Stimulated activated naive CD8-positive, alpha-beta T cell treated with anti-CD3 and anti-CD28 coated beads, Interleukin-15, Interleukin-2, amounts not matched to agents 100 U/mL and 50 U/mL, for 24 hours (primary cell): ENCODE measurements at places on chromosomes 2 and 18.

DNA sequence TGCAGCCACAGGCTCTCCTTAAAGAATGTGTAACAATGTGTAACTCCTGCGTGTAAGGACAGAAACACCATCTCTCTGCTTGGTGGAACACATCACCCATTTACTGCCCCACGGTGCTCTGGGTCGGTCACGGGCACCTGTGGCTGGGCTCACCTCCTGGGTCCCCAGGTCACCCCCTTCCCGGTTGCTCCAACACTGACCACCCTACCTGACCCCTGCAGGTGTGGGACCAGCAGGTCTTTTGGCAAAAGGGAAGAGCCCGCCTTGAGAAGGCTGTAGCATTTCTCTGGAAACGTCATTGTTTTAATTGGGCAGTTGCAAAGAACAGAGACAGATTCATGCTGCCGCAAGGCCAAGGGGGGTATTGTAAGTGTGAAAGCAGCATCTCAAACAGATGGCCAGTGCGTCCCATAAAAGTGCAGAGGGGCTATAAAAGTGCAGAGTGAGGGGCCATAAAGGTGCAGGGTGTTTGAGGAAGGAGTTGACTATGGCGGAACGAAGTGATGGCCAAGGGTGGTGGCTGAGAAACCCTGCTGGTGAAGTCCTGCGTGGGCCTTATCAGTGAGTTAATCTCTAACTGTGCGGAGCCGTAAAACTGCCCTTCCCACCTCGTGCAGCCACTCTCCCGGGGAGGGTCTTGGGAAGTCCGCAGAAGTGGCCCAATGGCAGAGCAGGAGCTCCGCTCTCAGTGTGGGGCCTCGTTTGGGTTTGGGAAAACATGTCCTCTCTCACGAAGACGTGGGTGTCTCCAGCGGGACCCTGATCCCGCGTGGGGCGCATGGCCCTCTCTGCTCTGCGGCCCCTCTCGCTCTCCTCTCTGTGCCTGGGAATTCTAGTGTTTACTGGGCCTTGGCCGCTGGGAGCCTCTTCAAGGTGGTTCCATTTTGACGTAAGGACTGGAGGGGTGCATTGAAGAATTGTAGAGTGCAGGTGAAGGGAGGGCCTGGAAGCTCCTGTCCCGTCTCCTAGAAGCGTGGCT lies 13.7 kb upstream of the NEU4 start:
- DNase-seq: peak; percentile 1

GRCh38 chr18:22946846-22947245 lies 13.7 kb downstream of the RBBP8 start:
- no peak for DNase-seq

- DNase-seq: no peak
Observed at GRCh38 chr2:143399631-143400069, 270.4 kb downstream of the ARHGAP15 start.

DNA sequence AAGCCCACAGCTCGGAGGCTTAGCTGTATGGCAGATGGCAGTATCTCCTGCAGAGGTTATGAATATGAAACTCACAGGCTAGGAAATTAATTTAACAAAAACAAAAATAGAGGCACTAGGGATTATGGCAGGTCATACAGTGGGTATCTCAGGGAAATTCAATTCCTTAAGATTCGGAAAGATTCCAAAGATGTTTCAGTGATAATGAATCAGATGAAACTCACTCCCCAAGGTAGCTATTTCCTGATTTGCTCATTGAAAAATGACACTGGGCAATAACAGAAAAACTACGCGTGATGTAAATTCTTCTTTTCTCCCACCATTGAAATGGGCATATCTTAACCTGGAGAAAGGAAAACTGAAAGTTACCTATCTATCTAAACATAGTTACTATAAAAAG lies 414.1 kb downstream of the STK39 start:
- DNase-seq: no peak

DNA sequence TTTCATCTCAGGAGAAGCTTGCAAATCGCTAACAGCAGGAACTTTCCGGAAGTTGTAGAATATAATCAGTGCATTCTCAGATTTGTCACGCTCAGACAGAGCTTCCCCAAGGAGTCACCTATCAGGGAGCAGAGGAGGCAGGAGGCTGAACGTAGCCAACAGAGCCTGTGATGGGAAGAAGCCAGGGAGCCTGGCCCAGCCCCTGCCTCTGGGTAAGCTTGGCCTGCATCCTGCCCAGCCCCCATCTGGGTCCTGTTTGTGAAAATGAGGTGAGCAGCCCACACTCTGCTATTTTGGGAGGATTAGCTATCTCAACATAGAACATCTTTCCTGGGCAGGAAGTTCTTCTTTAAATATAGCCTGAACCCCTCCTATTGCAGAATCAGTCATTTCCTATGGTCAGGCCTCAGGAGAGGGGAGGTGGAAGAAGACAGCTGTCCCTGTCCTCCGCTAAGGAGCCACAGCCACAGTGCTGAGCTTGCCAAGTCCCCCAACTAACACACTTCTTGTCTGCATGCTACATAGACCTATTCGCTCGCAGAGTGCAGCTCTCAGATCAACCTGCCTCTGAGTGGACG lies 19.2 kb upstream of the PKDCC start:
- no peak for DNase-seq

GRCh38 chr2:61235716-61236115 lies 73.7 kb downstream of the C2orf74 start:
- no peak for DNase-seq
